ENCODE measurements at places on chromosomes 11 and 22.

GRCh38 chr11:69834251-69834650 lies 15.0 kb upstream of the FGF3 start:
- no peak for DNase-seq

DNA sequence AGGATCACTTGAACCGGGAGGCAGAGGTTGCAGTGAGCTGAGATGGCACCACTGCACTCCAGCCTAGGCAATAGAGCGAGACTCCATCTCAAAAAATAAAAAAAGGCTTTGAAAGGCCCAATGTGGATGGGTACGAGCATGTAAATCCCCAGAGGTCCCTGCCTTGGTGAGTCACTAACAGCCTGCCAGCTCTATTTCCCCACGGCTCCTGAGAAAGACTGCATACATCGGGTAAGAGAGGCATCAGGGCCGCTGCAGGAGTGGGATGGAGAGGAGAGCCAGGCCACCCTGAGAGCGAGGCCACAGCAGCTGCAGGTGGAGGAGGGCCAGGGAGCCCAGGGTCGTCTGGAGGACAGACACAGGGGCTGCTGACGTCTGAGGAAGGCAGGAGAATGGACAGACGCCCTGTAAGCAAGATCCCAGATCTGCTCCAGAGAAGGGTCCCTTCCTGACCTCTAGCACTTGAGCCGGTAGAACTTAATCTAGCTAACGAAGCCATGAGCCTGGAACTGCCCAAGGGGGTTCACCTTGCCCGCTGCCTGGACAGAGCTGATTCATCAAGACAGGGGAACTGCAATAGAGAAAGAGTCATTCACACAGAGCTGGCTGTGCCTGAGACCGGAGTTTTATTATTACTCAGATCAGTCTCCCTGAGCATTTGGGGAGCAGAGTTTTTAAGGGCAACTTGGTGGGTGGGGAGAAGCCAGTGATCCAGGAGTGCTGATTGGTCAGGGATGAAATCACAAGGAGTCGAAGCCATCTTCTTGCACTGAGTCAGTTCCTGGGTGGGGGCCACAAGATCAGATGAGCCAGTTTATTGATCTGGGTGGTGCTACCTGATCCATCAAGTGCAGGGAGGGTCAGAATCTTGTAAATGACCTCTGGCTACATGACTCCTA lies 5.1 kb upstream of the KRTAP5-9 start:
- DNase-seq: no peak

DNA sequence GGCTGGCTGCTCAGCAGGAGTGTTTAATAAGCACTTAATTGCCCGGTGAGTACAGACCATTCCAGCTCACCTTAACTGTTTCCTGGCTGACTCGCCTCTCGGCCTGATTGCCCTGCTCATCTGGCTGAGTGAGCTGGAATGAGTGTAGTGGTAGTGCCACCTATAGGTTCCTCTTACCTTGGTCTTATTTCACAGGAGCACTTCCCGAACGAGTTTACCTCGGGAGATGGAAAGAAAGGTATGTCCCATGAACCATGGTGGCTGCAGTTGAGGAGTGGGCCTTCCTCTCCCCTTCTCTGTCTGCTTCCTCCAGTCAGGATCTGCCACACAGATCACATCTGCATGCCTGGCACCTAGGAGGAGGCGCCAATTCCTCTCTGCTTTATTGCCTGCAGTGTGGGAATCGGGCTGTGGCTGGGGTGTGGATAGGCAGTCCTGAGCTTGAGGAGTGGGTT lies 26.7 kb downstream of the UPB1 start:
- DNase-seq: no peak

- no peak for DNase-seq
These were observed 1.7 kb downstream of the MALAT1 start for GRCh38 chr11:65500387-65501185.

DNA sequence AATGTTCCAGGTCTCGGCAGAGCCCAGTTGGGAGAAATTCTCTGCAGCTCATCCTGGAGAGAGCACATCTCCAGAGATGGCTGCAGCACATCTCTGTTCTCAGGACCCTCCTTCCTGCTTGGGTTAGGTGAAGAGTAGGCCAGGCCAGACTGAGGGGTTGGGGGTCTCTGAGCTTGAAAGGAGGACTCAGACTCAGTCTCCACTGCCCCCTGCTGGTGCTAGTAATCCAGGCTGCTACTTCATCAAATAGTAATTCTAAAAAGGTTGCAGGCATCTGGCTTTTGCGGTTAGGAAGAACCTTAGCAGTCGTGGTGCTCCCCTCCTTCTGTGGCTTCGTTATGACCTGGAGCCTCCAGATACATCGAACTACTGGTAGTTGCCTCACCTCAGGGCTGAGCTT lies 9.7 kb downstream of the TUB start:
- no peak for DNase-seq

GRCh38 chr11:124415356-124415923 lies 9.2 kb downstream of the OR8B4 start:
- DNase-seq: no peak

GRCh38 chr22:27150544-27150941 lies 493.2 kb downstream of the MIAT start:
- no peak for DNase-seq

DNA sequence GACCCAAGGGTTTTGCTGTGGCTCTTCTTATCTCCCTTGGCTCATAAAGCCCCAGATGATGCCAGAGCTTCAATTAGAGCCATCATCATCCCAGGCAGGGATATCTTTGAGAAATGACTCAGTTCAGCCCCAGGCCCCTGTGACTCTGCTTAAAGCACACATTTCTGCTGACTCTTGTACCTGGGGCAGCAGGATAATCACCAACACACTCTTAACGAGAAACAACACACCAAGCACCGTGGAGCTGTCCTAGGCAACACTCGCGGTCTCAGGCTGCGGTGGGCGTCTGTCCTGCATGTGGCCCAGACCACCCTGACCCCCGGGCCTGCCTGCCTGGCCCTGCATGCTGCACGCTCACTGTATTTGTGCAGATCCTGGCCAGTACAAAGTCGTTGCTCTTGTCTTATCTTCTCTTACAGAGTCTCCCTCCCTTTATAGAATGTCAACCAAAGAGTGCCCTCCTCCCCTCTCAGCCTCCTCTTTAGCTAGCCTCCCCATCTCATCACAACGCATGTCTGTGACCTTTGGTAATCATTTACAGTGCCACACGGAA lies 114.2 kb upstream of the PARVA start:
- no peak for DNase-seq

DNA sequence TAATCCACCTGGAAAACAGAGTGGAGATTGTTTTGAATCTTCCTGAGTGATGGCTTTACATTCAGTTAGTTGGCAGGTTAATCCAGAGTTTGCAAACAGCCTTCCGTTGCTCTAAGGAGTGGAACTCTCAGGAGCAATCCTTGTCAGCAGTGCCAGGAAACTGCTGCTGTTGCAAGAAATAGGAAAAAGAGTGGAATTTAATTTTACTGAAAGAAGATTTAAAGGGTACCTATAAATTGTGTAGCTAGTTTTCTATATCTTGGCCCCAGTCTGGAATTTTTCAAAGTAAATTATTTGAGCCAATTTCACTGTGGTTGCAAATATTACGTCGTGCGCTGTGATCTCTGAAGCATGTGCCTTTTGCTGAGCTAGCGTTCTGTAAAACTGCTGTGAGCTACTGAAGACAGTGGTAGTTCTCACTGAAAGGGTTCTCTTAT lies 55.5 kb upstream of the SLC5A12 start:
- no peak for DNase-seq

DNA sequence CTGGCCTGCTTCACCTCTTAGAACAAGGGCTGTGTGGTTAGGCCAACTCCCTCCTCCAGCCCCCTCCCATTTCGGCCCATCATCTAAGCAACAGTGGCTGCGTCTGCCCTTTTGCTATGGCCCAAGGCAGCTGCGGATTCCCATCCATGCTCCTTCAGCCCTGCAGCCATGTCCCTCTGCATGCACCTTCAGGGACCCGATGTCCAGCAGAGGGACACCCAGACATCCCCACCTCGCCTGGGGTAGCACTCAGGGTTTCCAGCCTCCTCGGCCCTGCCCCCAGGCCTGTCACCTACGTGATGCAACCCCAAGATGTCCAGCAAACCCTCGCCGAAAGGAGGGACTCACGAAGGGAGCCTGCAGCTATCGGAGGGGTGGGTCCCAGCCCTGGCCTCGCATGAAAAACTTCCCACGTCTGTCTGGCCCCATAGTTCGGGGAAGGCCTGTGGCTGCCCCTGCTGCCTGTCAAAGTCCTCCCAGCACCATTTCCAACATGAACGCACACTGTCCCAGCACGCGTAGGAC lies 194.4 kb downstream of the CTTN start:
- no peak for DNase-seq

DNA sequence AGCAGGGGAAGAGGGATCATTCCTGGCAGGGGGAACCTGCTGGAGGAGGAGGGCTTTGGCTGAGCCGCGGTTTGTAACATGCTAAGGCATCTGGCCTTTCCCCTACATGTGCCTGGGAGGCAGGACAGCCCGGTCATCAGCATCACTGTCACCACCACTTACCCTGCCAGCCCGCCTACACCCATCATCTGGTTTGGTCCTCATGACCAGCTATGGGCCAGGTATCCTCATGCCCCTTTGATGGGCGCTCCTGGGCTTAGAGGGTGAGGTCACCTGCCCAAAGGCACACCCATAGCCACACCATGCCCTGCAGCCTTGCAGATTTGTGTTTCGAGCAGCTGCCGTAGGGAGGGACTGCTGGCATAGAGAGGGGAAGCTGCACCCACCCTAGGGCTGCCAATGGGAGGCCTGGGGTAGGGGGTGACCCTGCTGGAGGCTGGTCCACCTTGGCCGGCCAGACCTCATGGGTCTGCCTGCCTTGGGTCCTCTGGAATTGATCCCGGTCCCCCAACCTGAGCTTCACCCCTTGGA lies 2.6 kb downstream of the MRGPRF start:
- DNase-seq: no peak

DNA sequence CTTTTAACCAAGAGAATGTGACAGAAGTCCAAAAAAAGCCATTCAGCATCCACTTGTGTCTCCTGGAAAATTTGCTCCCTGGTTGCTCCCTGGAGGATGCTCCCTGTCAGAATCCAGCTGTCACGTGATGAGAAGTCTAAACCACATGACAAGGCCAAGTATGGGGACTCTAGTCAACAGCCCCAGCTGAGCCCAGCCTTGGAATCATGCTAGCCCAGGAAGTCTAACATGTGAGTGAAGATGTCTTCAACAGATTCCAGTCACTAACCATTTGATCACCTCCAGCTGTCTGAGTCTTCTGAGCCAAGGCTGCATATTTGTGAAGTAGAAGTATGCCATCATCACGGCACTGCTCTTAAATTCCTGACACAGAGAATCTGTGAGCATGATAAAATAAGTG lies 4.2 kb downstream of the OR56B4 start:
- no peak for DNase-seq

- DNase-seq: no peak
These were observed 1.1 kb downstream of the SEPTIN5 start for GRCh38 chr22:19715188-19715930.

DNA sequence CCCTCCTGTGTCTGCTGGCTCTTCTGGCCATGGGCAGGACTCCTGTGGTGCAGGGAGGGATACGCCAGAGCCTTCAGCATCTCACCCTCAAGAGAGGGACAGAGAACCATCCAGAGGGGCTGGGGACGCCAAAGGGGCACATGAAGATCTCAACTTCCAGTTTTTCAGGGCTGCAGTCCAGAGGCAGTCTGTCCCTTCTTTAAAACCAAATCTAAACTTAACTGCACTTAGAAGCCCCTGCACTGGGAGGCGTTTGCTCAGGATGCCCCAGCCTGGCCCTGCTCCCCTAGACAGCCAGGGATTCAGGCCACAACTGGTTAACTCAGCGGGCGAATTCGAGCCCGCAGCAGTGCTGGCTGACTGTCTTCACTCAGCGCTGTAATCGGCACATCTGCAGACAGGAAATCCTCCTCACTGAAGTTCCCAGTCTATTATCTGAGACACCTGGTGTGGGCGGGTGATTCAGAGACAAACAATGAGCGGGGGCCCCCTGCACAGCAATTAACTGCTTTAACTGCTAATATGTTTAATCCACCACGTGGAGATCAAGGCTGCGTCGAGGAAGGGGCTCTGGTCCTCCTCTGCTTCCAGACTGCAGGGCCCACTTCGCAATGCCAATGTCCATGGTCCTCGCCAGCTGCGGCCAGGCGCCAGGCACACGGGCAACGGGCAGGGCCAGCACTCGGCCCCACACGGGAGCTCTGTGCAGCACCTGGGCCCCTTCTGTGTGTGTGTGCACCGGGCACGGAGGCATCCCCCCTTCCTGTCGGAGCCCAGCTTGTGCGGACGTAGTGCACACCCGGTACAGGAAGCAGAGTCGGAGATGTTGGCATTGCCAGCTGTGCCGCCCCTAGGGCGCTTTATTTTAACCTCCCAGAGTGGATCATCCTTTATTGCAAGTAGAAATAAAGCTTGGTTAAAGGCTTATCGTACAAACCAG lies 36.9 kb upstream of the GNB1L start:
- DNase-seq: no peak

GRCh38 chr11:100808904-100809491 lies 121.9 kb downstream of the ARHGAP42 start:
- no peak for DNase-seq

DNA sequence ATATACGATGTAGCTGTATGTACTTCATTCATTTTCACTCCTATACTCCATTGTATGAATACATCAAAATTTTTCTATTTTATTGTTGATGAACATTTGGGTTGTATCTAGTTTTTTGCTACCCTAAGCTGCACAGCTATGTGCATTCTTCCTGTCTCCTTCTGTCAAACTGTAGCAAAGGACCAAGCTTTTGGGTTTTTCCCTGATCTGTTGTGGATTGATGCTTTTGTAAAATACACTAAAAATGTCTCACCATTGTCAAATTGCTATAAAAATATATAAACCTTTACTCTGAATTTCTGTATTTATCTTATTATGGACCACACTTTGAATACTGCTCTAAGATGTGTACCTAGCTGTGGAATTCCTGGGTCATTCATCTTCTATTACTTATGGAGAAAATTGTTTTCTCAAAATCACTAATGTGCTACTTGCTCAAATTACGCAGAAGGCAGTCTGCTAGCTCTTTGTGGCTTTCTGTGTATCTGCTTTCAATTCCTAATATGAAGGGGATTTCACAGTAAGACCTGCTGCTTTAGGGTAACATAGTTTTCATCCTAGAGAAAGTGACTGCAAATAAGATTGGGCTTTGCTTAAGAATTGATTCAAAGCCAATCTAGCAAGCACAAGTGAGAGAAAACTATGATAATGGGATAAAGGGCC lies 123.4 kb downstream of the CYP2R1 start:
- DNase-seq: no peak

DNA sequence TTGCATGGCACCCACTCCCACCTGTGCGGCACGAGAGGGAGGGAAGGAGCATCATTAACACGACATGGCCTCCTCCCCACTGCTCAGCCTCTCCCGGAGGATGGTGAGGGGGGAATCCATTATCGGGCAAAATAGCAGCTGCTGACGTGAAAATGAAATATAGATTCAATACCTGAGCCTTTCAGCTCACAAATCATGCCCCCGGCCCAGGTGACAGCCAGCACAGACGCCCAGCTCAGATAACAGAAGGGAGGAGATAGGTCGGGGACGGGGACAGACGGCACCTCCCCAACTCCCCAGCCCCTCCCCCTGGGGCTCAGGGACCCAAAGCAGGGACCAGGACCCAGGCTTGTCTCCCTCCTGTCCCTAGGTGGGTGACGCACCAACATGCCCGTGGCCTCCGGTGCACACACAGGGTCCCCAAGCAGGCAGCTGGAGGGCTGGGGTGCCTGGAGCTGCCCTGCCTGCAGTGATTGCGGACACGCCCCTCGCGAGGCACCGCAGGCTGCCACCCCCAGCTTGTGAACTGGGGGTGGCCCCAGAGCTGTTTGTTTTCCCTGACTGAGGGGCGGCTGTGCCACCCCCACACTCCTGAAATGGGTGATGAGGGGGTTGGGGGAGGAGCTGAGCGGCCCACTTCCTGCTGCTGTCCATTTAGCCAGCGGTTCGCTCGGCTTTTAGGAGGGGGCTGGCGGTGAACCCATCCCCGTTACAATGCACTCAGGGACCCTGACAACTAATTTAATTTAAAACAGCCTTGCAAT lies 31.7 kb downstream of the FLRT1 start:
- no peak for DNase-seq
